ENCODE measurements at places on chromosomes 13 and 19.

DNA sequence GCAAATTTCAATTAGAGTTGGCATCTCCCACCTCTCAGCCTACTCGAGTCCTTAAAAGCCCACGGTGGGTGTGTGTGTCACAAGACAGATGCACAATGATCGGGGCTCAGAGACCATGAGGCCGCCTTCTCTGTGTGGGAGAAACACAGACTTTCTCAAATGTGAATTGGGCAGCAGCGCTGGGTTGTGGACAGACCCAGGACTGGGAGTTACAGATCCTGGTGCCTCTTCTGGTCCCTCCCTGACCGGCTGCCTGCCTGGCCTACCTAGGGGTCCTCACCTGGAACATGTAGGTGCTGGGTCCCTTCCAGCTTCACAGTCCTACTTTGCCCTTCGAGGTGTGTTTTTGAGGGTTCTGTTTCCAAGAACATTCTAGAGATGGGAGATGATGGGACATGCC, 4.9 kb downstream of the CEACAM8 start:
- DNase-seq: no peak

DNA sequence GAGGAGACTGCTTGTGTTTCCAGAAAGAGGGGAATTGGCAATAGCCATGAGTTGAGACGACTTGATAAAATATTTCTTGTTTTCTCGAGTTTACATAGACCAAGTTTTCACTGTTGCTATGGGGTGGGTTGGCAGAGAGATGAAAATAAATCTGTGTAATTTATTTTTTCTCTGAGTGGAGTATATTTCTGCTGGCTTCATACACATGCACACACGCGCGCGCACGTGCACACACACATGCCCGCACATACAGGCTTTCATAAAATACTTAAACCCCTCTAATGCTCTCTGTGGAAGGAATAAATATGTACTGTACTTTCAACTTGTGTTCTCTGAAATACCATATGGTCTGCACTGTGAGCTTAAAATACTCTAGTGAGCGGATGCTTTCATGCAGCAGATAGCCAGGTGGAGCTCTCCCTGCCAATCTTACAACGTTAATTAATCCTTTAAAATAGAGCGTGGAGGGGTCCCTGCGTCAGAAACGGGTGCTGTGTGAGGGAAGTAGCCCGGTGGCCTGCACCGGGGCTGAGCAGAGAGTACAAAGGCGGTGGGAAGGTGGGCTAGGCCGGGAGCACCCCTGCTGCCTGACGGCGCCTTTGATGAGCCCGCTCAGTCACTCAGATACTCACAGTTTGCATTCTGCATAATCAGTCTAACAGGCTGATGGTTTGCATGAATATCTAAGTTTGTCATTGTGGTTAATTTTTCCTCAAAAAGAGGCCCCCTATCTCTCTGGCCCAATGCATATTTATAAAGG, 44.1 kb downstream of the CCNE1 start:
- DNase-seq: no peak

DNA sequence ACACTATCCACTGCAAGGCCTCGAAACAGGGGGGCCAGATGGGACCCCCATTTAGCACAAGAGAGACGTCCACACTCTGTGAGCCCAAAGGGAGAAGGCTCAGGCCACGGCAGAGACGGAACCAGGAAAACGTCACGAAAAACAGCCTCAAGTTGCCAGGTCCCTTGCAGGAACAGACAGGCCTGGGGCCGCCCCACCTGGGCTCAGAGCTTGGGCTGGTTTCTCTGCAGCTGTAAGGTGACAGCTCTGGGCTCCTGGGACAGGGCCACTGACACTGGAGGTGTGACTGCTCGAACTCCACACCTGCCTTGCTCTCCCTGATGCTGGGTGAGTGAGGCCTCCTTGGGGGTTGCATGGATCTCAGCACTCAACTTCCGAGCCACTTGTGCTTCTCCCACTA, 3.2 kb downstream of the ZNF787 start:
- no peak for DNase-seq

DNA sequence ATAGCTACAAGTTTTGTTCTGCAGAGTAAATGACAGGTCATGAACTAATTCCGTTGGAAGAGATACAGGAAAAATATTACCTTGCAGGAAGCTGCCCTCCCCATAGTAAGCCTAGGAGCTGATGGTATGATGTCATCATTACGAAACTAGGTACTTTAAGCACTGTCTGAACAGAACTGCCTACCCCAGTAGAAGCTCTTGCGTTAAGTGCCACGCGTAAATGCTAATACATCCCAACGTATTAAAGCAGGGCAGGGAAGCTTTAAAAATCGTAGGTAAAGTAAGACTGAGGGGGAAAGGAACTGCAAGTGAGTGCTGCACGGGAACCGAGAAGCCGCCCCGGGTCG, 572 bp downstream of the UGGT2 start:
- no peak for DNase-seq

DNA sequence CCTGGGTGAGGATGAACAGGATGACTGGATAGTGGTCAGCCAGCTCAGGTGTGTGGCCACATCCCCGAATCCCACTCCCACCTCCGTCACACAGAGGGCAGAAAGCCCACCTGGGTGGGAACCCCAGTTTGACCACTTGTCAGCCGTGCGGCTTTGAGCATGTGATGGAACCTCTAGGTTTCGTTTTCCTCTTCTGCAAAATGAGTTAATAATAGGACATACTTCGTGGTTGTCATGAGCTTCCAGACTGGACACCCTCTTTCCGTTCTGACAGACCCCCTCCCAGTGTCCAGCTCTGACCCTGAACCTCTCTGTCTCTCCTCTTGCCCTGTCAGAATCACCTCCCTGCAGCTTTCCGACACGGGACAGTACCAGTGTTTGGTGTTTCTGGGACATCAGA, 1.8 kb downstream of the AXL start:
- no peak for DNase-seq

DNA sequence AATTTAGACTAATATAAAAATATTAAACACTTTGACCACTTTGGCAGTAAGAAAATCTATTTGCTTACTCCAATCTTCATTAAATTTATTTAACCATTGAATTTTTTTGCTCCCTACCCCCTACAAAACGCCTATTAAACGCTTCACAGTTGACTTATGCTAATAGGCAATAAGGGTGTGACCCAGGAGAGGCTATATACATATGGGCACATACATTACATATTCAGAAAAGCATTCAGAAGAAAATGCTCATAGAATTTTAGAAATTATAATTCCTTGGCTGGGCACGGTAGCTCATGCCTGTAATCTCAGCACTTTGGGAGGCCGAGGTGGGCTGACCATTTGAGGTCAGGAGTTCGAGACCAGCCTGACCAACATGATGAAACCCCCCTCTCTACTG, 95.6 kb upstream of the STARD13 start:
- DNase-seq: no peak

- no peak for DNase-seq
Measured at GRCh38 chr13:110448230-110448629, 113.3 kb downstream of the RAB20 start.

DNA sequence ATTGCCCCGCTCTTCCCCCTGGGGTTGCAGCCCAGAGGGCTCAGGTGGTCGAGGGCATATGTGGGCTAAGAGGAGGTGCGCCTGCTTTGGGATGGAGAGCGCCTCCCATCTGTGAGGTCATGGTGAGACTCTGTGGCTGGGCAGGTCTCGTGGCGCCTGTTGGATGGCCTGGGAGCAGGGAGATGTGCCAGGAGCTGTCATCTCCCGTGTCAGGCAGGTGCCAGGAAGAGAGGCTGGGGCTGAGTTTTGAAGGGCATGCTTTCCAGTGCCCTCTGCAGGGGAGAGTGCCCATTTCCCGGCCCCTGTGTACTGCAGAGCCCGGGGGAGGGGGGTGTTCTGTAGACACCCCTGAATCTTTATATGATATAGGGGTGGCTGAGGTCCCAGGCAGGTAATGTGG, 2.8 kb downstream of the WTIP start:
- DNase-seq: no peak

DNA sequence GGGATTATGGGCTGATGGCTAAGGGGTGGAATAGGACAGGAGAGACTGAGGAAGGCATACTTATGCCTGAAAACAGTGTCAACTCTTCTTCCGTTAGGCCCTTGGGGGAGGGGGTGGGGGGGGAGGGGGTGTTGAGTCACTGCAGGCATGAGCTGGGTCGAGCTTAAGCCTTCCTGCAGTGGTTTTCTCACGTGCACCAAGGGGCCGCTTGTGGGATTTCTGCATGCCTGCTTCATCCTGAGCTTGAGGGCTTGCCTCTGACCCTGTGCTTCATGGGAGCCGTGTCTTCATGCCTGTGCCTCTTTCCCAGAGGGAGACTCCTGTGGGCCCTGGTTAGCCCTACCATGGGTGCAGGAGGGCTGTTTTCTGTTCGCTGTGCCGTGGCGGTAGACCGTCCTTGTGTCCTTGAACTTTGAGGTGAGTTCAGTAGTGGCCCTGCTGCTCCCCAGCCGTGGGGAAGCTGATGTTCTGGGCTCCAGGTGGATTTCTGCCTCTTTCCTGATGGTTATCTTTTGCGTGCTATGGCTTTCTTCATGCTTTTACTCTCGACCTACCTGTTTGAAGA, 186.1 kb downstream of the PCCA start:
- DNase-seq: no peak

- no peak for DNase-seq
Measured at GRCh38 chr13:80276371-80277289, 64.3 kb downstream of the SPRY2 start.

GRCh38 chr13:34897220-34897619, 44.9 kb upstream of the NBEA start:
- DNase-seq: no peak

DNA sequence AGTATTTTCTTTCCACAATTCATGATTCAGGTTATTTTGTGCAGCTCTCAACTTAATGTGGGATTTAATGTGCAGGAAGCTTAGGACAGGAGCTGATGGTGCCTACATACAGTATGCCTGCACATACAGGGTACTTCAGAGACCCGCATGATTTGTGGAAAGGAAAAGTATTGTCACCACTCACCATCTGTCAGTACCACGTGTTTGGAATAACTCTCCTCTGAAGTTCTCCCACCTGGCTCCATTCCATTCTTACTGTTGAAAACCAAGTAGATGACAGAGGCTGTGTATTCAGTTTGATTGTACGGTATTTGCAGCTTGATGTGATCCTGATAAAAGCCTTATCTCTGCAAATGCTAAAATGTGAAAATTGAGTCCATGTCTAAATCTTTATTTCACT, 85.7 kb downstream of the ZAR1L start:
- DNase-seq: no peak

DNA sequence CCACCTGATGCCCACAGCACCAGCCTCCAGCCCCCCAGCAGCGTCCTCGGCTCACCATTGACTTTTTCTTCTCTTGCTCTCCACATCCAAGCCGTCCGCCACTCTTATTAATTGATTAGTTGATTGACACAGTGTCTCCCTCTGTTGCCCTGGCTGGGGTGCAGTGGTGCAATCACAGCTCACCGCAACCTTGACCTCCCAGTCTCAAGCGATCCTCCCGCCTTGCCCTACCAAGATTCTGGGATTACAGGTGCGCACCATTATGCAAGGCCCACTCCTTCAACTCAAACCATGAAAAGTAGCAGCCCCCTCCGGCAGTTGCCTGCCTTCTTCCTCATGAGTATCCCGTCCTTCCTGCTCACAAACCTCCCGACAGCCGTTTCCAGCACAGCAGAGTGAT, 921 bp upstream of the TEX29 start:
- DNase-seq: no peak

GRCh38 chr19:5254543-5254942, 86.1 kb downstream of the PTPRS start:
- DNase-seq: no peak

DNA sequence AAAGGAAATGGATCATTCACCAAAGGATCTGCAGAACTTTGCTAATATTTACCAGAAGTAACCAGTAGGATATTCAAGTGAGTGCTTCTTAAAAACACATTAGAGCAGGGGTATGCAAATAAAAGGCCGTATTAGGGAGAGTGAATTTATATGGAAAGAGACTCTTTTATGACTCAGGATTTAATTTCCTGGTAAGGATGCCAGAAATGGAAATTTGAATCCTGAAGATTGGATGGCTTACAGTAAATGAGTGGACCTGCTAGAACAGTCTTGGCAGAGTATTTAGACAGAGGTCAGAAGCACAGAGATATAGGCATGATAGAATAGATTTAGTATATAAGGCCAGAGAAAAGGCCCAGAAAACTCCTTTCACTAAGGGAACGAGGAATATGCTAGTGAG, 201.6 kb downstream of the SLITRK5 start:
- DNase-seq: no peak

GRCh38 chr13:38167164-38167822, 182.4 kb upstream of the UFM1 start:
- no peak for DNase-seq

DNA sequence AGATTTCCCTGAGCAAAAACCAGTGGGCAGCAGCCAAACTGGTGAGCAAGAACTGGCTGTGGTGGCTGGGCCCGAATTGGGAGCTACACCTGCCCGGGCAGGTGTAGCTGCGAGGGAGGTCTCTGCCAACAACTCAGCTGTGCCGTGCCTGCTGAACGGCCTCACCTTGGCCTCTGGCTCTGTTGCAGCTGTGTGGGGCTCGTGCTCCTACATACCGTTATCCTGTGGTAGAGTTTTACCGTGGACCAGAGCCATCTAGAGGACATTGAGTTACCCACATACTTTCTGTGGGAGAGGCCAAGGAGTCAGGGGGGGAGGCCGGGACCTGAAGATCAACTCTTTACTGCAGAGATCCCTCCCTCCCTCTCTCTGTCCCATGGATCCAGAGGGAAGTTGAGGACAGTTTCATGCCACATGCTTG, 113.2 kb downstream of the TM9SF2 start:
- no peak for DNase-seq

DNA sequence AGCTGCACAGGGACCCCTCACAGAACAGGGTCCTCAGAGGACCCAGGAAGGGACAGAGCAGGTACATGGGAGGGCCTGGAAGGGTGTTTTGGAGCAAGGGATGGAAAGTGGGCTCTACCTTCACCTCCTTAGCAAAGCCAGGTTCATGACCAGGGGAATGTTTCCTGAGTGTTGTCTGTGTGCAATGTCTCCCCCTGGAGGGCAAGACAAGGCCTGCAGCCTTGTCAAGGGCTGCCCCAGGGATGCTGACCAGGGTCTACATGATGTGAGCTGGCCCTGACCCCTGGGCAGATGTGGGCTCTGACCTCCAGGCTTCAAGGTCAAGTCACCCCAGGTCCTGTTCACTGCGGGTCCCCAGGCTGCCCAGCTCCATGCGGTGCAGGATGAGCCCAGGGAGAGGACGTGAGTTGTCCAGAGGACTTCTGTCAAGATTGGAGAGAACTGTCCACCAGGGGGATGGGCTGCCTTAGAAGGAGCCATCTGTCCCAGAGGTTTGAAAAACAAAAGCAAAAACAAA, 1.0 kb upstream of the CEACAM1 start:
- DNase-seq: peak; percentile 25

DNA sequence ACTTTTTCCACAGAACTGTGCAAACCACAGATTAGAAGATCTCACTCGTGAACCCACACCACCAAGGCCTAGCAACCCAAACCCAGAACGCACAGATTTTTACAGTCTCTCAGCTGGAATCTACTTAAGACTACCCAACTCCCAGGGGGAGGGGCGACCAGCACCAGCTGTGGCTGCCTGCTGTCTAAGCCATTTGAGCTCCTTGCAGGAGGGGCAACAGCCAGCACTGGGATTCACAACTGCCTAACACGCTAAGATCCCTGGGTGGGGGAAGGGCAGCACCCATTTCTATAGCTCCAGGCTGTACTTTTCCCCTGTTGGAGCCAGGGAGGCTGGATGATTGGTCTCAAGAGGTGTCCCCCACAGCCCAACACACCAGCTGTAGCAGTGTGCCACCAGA, 368.8 kb downstream of the SUCLA2 start:
- no peak for DNase-seq

- DNase-seq: no peak
Measured at GRCh38 chr13:96036515-96036914, 16.7 kb downstream of the UGGT2 start.

- no peak for DNase-seq
Measured at GRCh38 chr19:58001895-58002369, 688 bp downstream of the ZNF606 start.

GRCh38 chr13:44730099-44730498, 154.0 kb upstream of the TSC22D1 start:
- no peak for DNase-seq
